Nephron progenitor cell (in vitro differentiated cells): ENCODE measurements at places on chromosomes 3 and 15.

DNA sequence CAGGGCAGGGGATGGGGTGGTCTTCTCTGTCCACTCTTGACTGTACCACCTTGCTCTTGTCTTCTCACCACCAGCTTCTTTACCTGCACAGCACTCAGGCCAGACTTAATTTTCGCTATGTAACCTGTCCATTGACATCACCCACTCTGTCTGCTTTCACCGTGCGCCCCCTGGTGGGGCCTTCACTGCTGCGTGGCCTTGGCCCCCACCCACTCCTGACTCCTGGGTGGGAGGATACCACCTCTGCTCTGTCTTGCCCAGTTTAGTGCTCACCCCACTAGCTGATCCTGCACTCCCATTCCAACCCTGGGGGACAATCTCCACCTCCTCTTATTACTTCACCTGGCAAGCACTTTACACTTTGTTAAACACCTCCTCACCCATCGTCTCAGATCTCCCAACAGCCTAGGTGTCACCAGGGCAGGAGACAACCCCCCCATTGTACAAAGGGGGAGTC lies 17.7 kb downstream of the PTH1R start:
- DNase-seq, result peak; percentile 80

GRCh38 chr3:120753810-120754209 lies 11.3 kb downstream of the GTF2E1 start:
- no peak for DNase-seq

DNA sequence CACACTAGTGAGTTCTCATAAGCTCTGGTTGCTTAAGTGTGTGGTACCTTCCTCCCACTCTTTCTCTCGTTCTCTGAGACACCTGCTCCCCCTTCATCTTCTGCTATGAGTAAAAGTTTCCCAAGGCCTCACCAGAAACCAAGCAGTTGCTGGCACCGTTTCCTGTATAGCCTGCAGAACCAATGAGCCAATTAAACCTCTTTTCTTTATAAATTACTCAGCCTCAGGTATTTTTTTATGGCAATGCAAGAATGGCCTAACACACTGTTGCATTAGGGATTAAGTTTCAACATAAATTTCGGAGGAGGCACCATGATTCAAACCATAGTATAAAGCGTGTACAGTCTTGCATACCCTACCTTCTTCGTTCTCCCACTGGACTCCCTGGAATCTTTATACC lies 252.3 kb upstream of the CHRM5 start:
- no peak for DNase-seq

DNA sequence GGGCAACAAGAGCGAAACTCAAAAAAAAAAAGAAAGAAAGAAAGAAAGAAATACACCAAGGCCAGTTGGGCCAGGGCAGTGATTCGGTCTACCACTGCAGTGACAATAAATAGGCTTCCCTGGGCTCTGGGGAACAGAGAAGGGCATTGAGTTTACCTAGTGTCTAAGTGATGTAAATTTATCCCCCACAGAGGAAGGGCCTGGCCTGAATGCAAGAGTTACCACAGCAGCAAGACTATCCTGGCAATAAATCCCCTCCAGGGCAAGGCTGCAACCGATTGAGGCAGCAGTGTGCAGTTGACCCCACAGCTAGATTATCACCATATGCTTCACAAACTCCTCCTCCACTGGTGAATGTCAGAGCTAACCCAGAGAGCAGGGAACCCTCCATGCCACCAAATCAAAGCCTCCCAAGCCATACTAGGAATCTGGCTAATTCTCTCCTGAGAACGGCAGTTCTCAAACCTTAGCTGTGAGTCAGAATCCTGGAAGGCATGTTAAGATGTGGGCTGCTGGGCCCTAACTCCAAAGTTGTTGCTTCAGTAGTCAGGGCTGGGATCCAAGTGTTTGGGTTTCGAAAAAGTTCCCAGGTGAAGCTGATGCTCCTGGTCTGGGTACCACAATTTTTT lies 64.3 kb upstream of the GATM start:
- no peak for DNase-seq

DNA sequence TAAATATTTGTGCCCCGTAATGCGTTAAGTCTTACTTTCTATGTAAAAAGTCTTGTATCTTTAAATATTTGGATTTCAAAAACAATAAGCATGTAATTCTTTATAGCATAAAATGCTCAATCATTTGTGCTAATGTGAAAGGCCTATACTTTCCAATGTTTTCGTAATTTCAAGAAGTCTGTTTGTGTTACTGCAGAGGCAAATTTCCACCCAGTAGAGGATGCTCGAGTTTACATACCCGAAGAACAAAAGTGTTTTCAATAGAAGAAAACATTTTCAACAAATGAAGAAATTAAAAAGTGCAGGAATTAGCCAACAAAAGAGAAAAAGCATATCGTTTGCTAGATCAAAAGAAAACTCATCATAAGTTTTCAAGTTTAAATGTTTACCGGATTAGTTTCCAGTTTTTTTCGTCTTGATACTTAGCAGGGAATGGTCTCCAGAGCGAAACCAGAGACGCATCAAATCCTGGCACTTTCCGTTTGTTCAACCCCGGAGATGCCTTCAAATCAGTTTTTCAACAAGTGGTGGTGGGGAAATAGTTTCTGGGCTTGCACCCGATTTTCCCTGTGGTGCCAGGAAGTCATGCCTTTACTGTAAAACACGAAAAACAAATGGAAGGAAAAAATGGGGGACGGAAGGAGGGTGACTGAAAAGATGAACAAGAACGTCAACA lies 1.0 kb downstream of the CGGBP1 start:
- DNase-seq, result no peak

- DNase-seq, result no peak
Observed at GRCh38 chr3:18134386-18135059, 290.6 kb downstream of the SATB1 start.

DNA sequence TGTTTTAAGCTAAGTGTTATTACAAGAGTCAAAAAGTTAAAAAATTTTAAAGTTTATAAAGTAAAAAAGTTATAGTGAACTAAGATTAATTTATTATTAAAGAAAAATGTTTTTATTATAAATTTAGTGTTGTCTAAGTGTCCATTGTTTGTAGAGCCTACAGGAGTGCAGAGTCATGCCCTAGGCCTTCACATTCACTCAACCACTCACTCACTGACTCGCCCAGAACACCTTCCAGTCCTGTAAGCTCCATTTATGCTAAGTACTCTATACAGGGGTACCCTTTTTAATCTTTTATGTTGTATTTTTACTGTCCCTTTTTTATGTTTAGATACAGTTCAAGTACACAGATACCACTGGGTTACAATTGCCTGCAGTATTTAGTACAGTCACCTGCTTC lies 37.2 kb downstream of the EEFSEC start:
- DNase-seq, result no peak

DNA sequence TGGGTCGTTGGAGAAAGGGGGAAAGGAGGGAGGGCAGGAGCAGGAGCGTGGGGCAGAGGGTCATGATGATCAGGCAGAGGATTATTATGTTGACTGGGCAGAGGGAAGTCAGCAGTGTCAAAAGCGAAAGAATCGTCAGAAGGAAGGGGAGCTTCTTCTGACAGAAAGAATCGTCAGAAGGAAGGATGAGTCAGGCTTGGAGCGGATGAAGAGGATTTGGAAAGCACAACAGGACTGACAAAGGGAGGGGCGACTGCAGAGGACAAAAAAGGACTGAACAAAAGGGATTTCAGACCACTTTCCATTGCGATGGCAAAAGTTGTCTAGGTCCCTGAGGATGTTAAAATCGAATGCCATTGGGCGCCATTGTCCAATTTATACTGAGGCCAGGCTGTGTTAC lies 1053.5 kb downstream of the SI start:
- no peak for DNase-seq

- DNase-seq, result no peak
Observed at GRCh38 chr15:95009635-95010034, 778.3 kb downstream of the MCTP2 start.

DNA sequence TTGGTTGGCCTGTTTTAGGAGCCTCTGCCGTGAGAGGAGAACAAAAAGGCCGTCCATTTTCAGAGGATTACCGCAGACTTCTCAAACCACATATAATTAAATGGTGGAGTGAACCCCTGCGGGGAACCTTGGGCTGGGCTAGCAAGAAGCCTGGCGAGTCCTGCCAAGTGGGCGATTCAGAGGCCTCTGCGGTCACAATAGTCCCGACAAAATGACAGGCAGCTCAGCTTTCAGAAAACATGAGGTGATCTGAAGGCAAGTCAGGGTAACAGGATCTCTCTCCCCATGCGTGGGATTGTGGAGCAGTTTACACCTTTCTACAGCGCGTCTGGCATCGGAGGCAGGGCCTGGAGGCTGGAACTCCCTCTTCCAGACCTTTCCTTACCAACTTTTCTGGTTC lies 134.8 kb downstream of the ASB7 start:
- DNase-seq, result no peak

DNA sequence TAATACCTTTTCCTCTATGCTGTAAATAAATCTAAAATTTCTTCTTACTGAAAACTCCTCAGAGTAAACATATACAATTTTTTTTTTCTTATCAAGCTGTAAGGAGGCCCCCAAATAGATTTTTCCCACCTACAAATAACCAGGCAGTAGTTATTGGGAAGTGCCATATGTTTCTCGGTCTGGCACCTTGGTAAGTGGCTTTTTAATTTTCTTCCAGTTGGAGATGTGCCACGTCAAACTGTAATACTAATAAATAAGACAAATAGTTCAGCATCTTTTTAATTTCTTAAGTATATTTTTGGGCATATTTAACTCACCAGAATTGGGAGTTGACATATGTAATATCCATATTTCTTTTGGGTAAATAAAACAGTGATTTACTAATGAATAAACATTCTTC lies 346.3 kb downstream of the DIPK2A start:
- no peak for DNase-seq

DNA sequence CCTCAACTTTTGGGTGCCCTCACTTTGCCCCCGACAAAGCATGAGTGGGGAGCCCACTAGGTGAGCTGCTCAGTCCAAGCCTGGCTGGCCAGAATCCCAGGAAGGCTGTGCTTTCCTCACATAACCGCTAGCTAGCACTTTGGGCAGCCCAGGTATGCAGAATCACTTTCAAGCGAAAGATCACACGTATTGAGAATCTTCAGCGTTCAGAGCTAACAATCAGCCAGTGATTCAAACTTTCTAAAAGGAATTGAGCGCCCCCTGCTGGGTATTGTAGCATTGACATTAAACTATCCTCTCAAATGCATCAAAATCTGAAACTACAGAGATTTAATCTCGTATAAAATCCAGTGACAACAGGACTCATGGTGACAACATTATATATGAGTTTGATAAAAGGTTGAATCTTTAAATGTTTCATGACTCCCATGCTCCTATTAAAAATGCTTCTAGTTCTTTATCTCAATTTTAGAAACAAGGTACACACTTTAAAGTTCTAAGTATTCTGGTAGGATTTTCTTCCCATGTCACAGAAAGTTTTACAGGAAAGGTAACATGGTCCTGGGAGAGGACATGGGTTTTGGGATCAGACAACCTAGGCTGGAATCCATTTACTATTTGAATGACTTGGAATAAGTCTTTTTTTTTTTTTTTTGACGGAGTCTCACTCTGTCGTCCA lies 11.8 kb downstream of the ANAPC13 start:
- peak; percentile 89 for DNase-seq

GRCh38 chr15:28783873-28784272 lies 64.6 kb downstream of the GOLGA6L7 start:
- DNase-seq, result no peak

DNA sequence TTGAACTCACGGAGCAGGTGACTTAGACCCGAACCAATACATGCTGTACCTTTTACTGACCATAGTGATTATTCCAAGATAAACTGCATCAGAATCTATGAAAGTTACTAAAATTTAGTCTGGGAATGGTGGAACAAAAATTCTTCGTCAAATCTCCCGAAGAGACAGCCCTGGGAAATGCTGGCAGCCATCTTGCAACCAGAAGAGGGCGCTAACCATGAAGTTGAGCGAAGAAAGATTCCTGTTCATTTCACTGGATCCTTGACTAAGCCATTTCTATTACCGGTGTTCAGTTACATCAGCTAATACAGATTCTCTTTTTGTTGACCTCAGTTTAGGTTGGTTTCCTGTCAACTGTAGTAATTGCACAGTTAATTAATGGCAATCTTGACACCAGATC lies 199.6 kb downstream of the SLC9A9 start:
- DNase-seq, result peak; percentile 21

DNA sequence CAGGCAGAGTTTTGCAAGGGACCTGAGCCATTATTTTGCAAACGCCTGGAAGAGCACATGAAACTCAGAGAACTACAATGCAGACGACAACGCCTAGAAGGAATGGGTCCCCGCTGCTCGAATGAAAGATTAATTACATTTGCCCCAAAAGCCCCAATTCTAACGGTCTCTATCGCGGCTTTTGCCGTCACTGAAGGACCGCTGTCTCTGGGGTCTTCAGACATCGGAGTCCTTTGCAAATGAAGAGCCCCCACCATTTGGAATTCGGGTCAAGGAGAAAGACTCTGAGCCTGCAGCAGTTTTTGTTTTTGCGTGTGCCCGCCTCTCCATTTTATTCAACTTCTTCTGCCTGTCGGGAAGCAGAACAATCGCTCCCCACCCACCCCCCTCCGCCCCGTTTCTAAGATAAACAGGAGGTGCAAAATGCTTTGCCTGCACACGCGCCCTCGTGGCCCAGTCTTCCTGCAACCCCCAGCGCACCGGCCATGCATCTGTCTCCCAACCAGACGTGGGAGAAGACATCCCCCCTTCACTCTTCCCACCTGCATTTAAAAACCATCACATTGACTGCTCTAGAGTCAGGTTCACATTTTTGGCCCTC lies 13.5 kb downstream of the SOX2 start:
- DNase-seq, result no peak

- DNase-seq, result no peak
Observed at GRCh38 chr3:50806031-50806430, 131.3 kb downstream of the DOCK3 start.

- no peak for DNase-seq
Observed at GRCh38 chr3:115108614-115109013, 38.5 kb downstream of the ZBTB20 start.

- DNase-seq, result no peak
Observed at GRCh38 chr3:53200501-53201498, 39.8 kb downstream of the PRKCD start.

GRCh38 chr3:170792471-170792870 lies 77.5 kb downstream of the RPL22L1 start:
- no peak for DNase-seq

GRCh38 chr3:4008205-4008604 lies 209.0 kb downstream of the LRRN1 start:
- no peak for DNase-seq

- DNase-seq, result no peak
Observed at GRCh38 chr15:40468898-40469331, 1.9 kb upstream of the CHST14 start.

DNA sequence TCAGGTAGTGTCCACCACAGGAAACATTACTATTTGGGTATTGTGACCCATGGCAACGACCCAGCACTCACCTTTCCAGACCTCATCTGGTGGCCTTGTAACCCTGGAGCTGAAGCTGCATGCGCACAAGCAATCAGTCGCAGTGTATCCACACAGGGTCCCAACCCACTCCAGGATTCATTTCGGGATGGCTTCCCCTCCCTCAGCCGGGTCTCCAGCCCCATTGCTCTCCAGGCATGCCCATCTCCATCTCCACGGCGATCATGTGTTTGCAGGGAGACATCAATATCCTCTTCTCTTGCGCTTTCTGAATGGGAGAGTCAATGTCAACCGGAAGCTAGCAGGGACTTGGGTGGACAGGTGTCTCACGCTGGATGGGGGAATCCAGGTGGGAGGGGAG lies 35.2 kb downstream of the GOLGA6L2 start:
- DNase-seq, result no peak

- DNase-seq, result peak; percentile 61
Observed at GRCh38 chr15:62390791-62391640, 225.9 kb upstream of the C2CD4B start.
